ENCODE measurements at places on chromosomes 2 and 18. TPM values are rescaled to one million over a fixed set of nuclear protein-coding genes. Genes with fewer than 3 reads are reported as not detected.

MC5R gene
- total RNA-seq, result not detected

COL4A4 gene
- 31.2 TPM for total RNA-seq

POTEJ gene
- total RNA-seq, result not detected

AGXT gene
- total RNA-seq, result not detected

AQP4 gene
- 61.7 TPM for total RNA-seq

C2orf66 gene
- total RNA-seq, result not detected

STAT4 gene
- total RNA-seq, result 1.0 TPM

LRP1B gene
- 53.0 TPM for total RNA-seq

ANKRD23 gene
- 3.0 TPM for total RNA-seq

FABP1 gene
- not detected for total RNA-seq

REG3A gene
- total RNA-seq, result not detected

UGT1A1 gene
- 0.83 TPM for total RNA-seq

SMYD1 gene
- total RNA-seq, result not detected

STK39 gene
- total RNA-seq, result 6.5 TPM

TPO gene
- 5,928 TPM for total RNA-seq

PSMG2 gene
- 86.1 TPM for total RNA-seq

CCDC102B gene
- total RNA-seq, result 12.9 TPM

SLC35G4 gene
- total RNA-seq, result not detected

ARHGAP25 gene
- total RNA-seq, result 11.7 TPM

ALK gene
- 0.40 TPM for total RNA-seq

NYAP2 gene
- total RNA-seq, result not detected

G6PC2 gene
- total RNA-seq, result not detected

CNOT9 gene
- total RNA-seq, result 41.4 TPM

DOK6 gene
- 2.9 TPM for total RNA-seq

EXOC6B gene
- 28.4 TPM for total RNA-seq

MLPH gene
- total RNA-seq, result 64.2 TPM

SCYGR8 gene
- total RNA-seq, result not detected

SLC20A1 gene
- total RNA-seq, result 40.3 TPM

DUSP11 gene
- total RNA-seq, result 22.2 TPM

PMAIP1 gene
- 2.3 TPM for total RNA-seq

CNTNAP5 gene
- total RNA-seq, result not detected

IL1A gene
- not detected for total RNA-seq

MYL12B gene
- 467 TPM for total RNA-seq

SP9 gene
- not detected for total RNA-seq

PPP1R1C gene
- 0.78 TPM for total RNA-seq

SMC6 gene
- total RNA-seq, result 18.7 TPM

ABHD3 gene
- total RNA-seq, result 26.7 TPM

CCDC74B gene
- total RNA-seq, result 35.1 TPM

TLX2 gene
- not detected for total RNA-seq

FOXI3 gene
- total RNA-seq, result not detected

SPEG gene
- 3.5 TPM for total RNA-seq

LRP2 gene
- total RNA-seq, result 203 TPM

FBXO15 gene
- total RNA-seq, result 0.54 TPM

MRO gene
- total RNA-seq, result 13.3 TPM

GRHL1 gene
- 12.1 TPM for total RNA-seq

FLACC1 gene
- total RNA-seq, result 5.0 TPM

AOX1 gene
- 47.2 TPM for total RNA-seq

LYG1 gene
- total RNA-seq, result not detected

ST8SIA3 gene
- 0.39 TPM for total RNA-seq

GPR39 gene
- total RNA-seq, result 2.8 TPM

MTX2 gene
- total RNA-seq, result 23.4 TPM

NCKAP5 gene
- 0.93 TPM for total RNA-seq

CRYGC gene
- total RNA-seq, result not detected

PLCL1 gene
- total RNA-seq, result 9.5 TPM

ZSWIM2 gene
- total RNA-seq, result not detected

ZNF396 gene
- 8.9 TPM for total RNA-seq

CYRIA gene
- total RNA-seq, result 79.0 TPM

SPIRE1 gene
- 25.5 TPM for total RNA-seq

NEU4 gene
- total RNA-seq, result 0.78 TPM

IKZF2 gene
- total RNA-seq, result 84.8 TPM

All from thyroid gland (tissue), 4 donors.